Osteoblast (primary cell): ENCODE measurements at places on chromosomes 2 and 18. TPM values are rescaled to one million over a fixed set of nuclear protein-coding genes. Genes with fewer than 3 reads are reported as not detected.

GRCh38 chr2:144971786-144972335, 451.9 kb upstream of the ZEB2 start:
- H3K4me3 ChIP-seq, result no peak overlapping the region
- H3K27me3 ChIP-seq, result no peaks in the 10 kb centered on the region
- H3K27ac ChIP-seq, result no peak overlapping the region
- no peaks in the 10 kb centered on the region for H3K4me1 ChIP-seq

GRCh38 chr2:223108351-223109050, 56.5 kb downstream of the KCNE4 start:
- H3K27me3 ChIP-seq, result no peaks in the 10 kb centered on the region
- no peak for DNase-seq
- H3K27ac ChIP-seq, result peak overlapping the region; percentile 38
- peaks cover 13% of the 10 kb centered on the region for H3K4me1 ChIP-seq
- H3K36me3 ChIP-seq, result no peaks in the 10 kb centered on the region

GRCh38 chr18:76578571-76579300, 83.7 kb upstream of the ZNF516 start:
- peaks cover 54% of the 10 kb centered on the region for H3K27me3 ChIP-seq
- peaks cover under 1% of the 10 kb centered on the region for H3K4me1 ChIP-seq
- no peak overlapping the region for H3K27ac ChIP-seq

GRCh38 chr18:27240383-27240782, 55.3 kb upstream of the CHST9 start:
- no peaks in the 10 kb centered on the region for H3K36me3 ChIP-seq
- H3K4me1 ChIP-seq, result no peaks in the 10 kb centered on the region
- H3K27ac ChIP-seq, result no peak overlapping the region
- H3K27me3 ChIP-seq, result no peaks in the 10 kb centered on the region
- no peak for DNase-seq

DNA sequence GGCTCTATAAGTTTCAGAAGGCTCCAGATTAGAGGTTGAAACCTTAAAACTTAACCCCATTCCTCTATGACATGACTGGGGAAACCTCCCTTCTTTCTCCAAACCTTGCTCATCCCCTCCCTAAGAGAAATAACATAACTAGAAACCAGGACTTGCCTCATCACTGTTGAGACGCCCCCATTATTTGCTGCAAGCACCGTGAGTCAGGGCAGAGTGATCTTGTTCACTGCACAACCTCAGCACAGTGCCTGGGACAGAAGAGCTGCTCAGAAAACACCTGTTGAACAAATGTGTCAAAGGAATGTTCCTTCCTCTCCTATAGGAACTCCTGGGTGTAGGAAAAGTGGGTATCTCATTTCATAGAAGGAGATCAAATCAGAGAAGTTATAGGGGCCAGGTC, 132.7 kb upstream of the CTAGE1 start:
- H3K4me3 ChIP-seq, result no peak overlapping the region
- no peak for DNase-seq
- no peaks in the 10 kb centered on the region for H3K36me3 ChIP-seq
- peaks cover 27% of the 10 kb centered on the region for H3K4me1 ChIP-seq

DNA sequence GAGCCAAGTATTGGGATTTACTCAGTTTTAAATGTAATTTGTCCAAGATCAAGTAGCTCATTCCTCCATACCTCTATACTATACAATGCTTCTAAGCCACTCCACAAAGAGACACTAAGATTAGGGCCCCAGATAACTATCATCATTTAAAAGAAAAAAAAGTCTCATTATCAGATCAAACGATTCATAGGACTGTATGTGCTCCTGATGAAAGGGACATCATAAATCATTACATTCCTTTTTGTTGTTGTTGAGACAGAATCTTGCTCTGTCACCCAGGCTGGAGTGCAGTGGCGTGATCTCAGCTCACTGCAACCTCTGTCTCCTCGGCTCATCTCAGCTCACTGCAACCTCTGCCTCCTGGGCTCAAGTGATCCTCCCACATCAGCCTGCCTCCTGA, 2.2 kb upstream of the SLC3A1 start:
- H3K4me3 ChIP-seq, result no peak overlapping the region
- peaks cover 16% of the 10 kb centered on the region for H3K4me1 ChIP-seq
- no peak overlapping the region for H3K27ac ChIP-seq
- no peaks in the 10 kb centered on the region for H3K36me3 ChIP-seq
- no peaks in the 10 kb centered on the region for H3K27me3 ChIP-seq
- no peak for DNase-seq

FBXO41 gene
- 0.29 and 0.36 TPM in 2 replicates for total RNA-seq

AQP4 gene
- not detected in 2 replicates for total RNA-seq

- no peak overlapping the region for H3K27ac ChIP-seq
- no peak for DNase-seq
- peaks cover 25% of the 10 kb centered on the region for H3K4me1 ChIP-seq
- H3K4me3 ChIP-seq, result no peak overlapping the region
- peaks cover 35% of the 10 kb centered on the region for H3K36me3 ChIP-seq
- H3K27me3 ChIP-seq, result no peaks in the 10 kb centered on the region
These were observed 90.8 kb downstream of the EPAS1 start for GRCh38 chr2:46387886-46388515.

GRCh38 chr18:13605477-13605876, 120.9 kb downstream of the FAM210A start:
- H3K27ac ChIP-seq, result no peak overlapping the region
- no peak overlapping the region for H3K4me3 ChIP-seq
- H3K36me3 ChIP-seq, result no peaks in the 10 kb centered on the region
- H3K4me1 ChIP-seq, result no peaks in the 10 kb centered on the region
- no peaks in the 10 kb centered on the region for H3K27me3 ChIP-seq

COQ10B gene
- total RNA-seq, result 43.9 and 48.1 TPM in 2 replicates

POTEF gene
- 0.29 TPM in 1 of 2 replicates, not detected in the other for total RNA-seq

- H3K4me1 ChIP-seq, result no peaks in the 10 kb centered on the region
- H3K27ac ChIP-seq, result no peak overlapping the region
- no peaks in the 10 kb centered on the region for H3K27me3 ChIP-seq
- H3K36me3 ChIP-seq, result no peaks in the 10 kb centered on the region
These were observed 360.2 kb downstream of the FSIP2 start for GRCh38 chr2:186098821-186099220.

GAL3ST2 gene
- 0.29 and 0.36 TPM in 2 replicates for total RNA-seq

DNA sequence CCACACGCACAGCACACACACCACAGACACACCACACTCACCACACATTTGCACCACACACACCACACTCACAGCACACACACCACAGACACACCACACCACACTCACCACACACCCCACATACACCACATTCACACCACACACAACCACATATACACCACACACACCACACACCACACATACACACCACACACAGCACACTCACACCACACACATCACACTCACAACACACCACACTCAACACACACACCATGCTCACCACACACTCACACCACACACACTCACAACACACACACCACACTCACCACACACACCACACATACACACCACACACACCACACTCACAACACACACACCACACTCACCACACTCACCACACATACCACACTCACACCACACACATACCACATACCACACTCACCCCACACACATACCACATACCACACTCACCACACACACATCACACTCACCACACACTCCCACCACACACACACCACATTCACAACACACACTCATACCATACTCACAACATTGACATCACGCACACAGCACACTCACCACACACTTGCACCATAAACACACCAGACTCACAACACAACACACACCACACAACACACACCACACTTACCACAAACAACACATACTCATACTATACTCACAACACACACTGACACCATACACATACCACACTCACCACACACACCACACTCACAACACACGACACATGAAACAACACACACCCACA, 60.0 kb downstream of the SDC1 start:
- no peak overlapping the region for H3K4me3 ChIP-seq
- DNase-seq, result no peak
- H3K4me1 ChIP-seq, result peaks cover 18% of the 10 kb centered on the region
- no peak overlapping the region for H3K27ac ChIP-seq
- H3K36me3 ChIP-seq, result no peaks in the 10 kb centered on the region
- H3K27me3 ChIP-seq, result no peaks in the 10 kb centered on the region

MC2R gene
- total RNA-seq, result not detected in 2 replicates

- DNase-seq, result no peak
- H3K4me1 ChIP-seq, result no peaks in the 10 kb centered on the region
- peaks cover 3% of the 10 kb centered on the region for H3K27me3 ChIP-seq
- no peaks in the 10 kb centered on the region for H3K36me3 ChIP-seq
These were observed 1.7 kb upstream of the GCG start for GRCh38 chr2:162153608-162154224.

GRCh38 chr2:56803596-56803995, 619.8 kb downstream of the CCDC85A start:
- H3K27ac ChIP-seq, result no peak overlapping the region
- H3K36me3 ChIP-seq, result no peaks in the 10 kb centered on the region
- H3K4me3 ChIP-seq, result no peak overlapping the region
- DNase-seq, result no peak

DNA sequence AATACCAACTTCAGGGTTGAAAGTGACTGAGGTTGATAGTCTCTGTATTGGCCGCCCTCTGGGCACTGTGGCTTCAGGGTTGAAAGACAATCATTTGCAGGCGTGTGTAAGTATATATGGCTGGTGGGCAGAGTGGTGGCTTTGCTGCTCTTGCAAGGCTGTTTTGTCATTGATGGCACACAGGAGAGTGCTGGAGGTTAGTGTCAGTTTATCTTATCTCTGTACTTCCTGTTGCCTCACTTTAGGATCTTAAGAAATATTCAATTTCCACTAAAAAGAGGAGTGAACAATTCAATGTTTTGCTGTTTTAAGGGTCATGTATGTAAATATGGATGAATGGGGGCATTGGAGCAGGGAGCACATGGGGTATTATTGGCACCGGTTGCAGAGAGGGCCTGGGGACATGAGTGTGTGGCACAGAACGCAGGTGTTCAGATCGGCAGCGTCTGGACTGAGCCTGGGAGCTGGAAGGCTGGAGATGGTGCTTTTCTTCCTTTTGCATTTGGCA, 51.5 kb downstream of the NCK2 start:
- peak overlapping the region; percentile 30 for H3K27ac ChIP-seq
- H3K4me1 ChIP-seq, result peaks cover 47% of the 10 kb centered on the region
- H3K36me3 ChIP-seq, result no peaks in the 10 kb centered on the region
- H3K4me3 ChIP-seq, result no peak overlapping the region

DNA sequence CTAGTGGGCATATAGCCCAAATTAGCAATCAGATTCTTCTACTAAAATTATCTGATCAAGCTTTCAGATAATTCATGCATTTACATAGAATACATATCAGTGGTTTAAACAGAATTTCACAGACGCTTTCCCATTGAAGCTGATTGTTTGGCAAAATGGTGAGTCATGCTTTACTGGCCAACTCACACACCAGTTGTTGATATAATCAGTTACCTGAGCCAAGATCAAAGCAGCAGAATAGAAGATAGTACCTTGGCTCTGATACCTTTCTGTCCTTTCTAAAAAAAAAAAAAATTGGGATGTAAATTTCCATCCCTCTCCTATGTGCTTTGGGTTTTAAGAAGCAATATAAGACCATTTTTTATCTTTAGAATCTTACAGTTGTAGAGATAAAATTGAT, 178.0 kb downstream of the MCFD2 start:
- no peak for DNase-seq
- no peak overlapping the region for H3K4me3 ChIP-seq
- no peaks in the 10 kb centered on the region for H3K27me3 ChIP-seq
- peak overlapping the region; percentile 1 for H3K27ac ChIP-seq
- H3K4me1 ChIP-seq, result peaks cover 31% of the 10 kb centered on the region

IL18RAP gene
- not detected in 2 replicates for total RNA-seq

DNA sequence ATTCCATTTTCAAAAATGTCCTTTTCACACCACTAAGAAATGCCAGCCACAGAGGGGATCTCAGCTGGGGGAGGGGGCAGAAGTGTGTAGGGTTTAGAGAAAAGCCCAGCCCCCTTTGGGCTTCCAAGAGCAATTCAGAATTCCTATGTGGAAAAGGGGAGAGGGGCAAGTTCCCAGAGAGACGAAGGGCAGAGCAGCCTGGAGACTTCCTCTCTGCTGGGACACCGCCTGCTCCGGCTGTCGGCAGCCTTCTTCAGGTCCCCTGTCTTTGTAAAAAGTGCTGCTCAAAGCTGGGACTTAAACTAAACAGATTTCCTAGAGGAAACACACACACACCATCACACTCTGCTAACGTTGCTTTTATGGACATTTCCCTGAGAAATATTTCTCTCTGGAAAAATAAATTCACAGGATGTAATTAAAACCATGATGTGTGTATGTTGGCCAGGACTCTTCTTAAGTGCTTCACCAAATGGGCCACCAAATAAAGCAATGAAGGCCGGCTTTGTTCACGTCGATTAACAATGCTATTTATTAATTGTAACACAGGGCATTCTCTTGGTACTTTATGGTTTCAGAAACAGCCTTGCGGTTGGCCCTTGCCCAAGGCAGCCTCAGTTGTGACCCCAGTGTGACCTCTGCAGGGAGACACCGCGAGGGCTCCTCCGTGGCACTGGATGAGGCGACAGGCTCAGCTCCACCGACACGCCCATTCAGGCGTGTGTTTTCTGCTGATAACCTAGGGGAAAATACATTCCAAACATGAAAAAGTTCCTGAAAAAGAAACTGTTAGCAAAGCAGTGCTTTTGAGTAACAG, 5.6 kb upstream of the ASB1 start:
- H3K27me3 ChIP-seq, result no peaks in the 10 kb centered on the region
- peak overlapping the region; percentile 61 for H3K27ac ChIP-seq
- no peak overlapping the region for H3K4me3 ChIP-seq
- H3K36me3 ChIP-seq, result no peaks in the 10 kb centered on the region
- H3K4me1 ChIP-seq, result peaks cover 53% of the 10 kb centered on the region

GRCh38 chr2:133253793-133254192, 314.5 kb downstream of the NCKAP5 start:
- no peak for DNase-seq
- no peak overlapping the region for H3K27ac ChIP-seq
- H3K4me1 ChIP-seq, result no peaks in the 10 kb centered on the region

- peaks cover 87% of the 10 kb centered on the region for H3K4me1 ChIP-seq
- H3K27me3 ChIP-seq, result no peaks in the 10 kb centered on the region
- DNase-seq, result peak; percentile 63
- H3K4me3 ChIP-seq, result no peak overlapping the region
- H3K27ac ChIP-seq, result peak overlapping the region; percentile 29
- peaks cover 92% of the 10 kb centered on the region for H3K36me3 ChIP-seq
These were observed 25.0 kb downstream of the FN1 start for GRCh38 chr2:215410932-215411285.

DNA sequence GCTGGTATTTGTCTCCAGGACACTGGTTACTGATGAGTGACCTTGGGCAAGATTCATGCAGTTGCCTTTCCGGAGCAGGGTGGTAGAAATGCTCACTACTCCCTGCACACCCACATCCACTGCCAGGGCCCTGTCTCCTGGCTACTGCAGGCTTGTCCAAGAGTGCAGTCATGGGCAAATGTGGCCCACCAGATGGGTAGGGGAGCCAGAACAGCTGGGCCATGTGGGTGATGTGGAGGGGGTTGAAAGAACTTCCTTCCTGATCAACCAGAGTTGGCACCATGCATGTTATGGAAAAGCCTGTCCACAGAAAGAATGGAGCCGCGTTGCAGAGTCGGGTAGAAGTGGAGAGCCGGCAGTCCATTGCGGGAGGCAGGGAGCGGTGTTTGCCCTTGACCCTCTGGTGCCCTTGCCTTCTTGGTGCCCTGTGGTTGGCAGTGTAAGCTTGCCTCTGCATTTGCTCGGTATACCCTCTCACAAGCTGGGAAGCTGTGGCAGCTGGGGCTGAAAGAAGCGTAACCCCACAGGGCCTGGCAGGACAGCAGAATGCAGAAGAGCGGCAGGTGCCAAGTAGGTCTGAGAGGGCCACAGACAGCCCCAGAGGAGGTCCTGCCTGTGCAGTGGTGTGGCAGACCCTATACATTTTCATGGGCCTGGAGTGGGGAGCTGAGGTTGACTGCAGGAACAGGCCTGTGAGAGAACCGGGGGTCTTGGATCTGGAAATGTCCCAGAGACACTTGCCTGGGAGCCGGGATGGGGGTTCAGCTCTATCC, 253.2 kb downstream of the TFCP2L1 start:
- no peak overlapping the region for H3K4me3 ChIP-seq
- peaks cover 91% of the 10 kb centered on the region for H3K27me3 ChIP-seq
- no peak overlapping the region for H3K27ac ChIP-seq
- DNase-seq, result no peak
- H3K36me3 ChIP-seq, result no peaks in the 10 kb centered on the region
